ENCODE measurements at places on chromosomes 16 and 17. TPM values are rescaled to one million over a fixed set of nuclear protein-coding genes. Genes with fewer than 3 reads are reported as not detected.

- no peak overlapping the region for H3K27ac ChIP-seq
- DNase-seq: no peak
- H3K4me1 ChIP-seq: no peaks in the 10 kb centered on the region
- no peaks in the 10 kb centered on the region for H3K36me3 ChIP-seq
- H3K27me3 ChIP-seq: no peaks in the 10 kb centered on the region
- no peak overlapping the region for H3K4me3 ChIP-seq
Observed at GRCh38 chr16:17069681-17070080, 401.1 kb downstream of the XYLT1 start.

DNA sequence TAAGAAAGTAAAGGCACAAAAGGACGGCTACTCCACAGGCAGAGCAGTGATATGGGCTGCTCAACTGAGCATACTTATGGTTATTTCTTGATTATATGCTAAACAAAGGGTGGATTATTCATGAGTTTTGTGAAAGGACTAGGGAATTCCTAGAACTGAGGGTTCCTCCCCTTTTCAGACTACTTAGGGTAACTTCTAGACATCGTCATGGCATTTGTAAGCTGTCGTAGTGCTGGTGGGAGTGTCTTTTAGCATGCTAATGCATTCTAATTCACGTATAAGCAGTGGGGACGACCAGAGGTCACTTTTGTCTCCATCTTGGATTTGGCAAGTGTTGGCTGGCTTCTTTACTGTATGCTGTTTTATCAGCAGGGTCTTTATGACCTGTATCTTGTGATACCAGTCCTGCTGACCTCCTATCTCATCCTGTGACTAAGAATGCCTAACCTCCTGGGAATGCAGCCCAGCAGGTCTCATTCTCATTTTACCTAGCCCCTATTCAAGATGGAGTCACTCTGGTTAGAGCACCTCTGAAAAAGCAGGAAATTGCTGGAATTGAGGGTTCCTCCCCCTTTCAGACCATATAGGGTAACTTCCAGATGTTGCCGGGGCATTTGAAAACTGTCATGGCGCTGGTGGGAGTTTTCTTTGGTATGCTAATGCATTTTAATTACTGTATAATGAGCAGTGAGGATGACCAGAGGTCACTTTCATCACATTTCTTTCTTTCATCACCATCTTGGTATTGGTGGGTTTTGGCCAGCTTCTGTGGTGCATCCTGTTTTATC, 388.5 kb downstream of the XYLT1 start:
- no peak for DNase-seq
- no peaks in the 10 kb centered on the region for H3K4me1 ChIP-seq
- H3K4me3 ChIP-seq: no peak overlapping the region
- no peak overlapping the region for H3K27ac ChIP-seq
- no peaks in the 10 kb centered on the region for H3K36me3 ChIP-seq

The ARHGAP23 gene
- total RNA-seq: 59.2 TPM

The PHOSPHO1 gene
- 1.6 TPM for total RNA-seq

The KCTD5 gene
- 18.0 TPM for total RNA-seq

The JMJD6 gene
- 34.3 TPM for total RNA-seq

The NPIPA3 gene
- total RNA-seq: not detected
